ENCODE measurements at places on chromosomes 1 and 21.

GRCh38 chr1:85259912-85260274 is 431 bp upstream of the C1orf52 start:
- no peak for DNase-seq

- DNase-seq, result no peak
These were observed 55.9 kb downstream of the CNST start for GRCh38 chr1:246622035-246622652.

DNA sequence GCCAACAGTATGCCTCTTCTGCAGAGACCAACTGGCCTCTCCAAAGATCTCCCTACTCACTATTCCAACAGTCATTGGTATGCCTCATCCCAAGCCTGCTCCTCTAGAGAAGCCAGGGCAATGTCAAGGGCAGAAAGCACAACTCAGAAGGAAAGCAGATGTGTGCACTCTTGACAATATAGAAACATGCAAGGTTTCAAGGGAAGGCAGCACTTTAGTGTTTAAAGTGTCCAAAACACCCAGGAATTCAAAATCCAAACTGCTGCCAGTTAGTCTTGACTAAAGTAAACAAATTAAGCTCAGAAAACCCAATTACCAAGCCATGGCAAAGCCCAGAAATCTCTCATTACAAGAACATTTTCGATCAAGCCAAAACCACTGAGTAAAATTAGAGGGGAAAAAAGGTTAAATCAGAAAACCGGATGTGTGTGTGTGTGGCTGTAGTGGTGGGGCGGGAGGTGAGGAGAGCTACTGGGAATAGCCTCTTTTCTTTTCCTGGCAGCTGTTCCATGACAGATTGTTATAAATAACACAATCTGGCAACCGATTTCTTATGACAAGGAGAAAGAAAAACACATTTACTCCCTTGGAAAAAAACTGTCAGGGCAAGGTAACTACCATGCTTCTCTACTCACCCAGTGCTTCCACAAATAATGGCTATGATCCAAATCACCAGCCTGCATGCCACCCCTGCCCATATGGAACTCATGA is 39.2 kb downstream of the EIF2B3 start:
- no peak for DNase-seq

- no peak for DNase-seq
These were observed 586.9 kb downstream of the AGBL4 start for GRCh38 chr1:49436865-49437264.

- DNase-seq, result no peak
These were observed 421.5 kb downstream of the KIF26B start for GRCh38 chr1:245576323-245576722.

DNA sequence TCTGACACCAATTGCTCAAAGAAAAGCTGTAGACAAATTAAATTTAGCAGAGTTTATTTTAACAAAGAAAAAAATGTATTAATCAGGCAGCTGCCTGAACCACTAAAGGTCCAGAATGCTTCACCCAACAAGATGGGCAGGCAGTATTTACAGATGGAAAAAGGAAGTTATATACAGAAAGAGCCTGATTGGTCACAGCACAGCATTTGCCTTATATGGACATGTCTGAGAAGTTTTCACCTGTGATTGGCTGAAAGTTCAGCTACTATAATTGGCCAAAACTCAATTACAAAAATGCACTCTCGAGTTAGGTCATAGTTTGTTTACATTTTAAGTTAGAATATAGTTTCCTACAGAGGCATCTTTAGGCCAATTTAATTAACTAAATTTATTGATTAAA is 15.1 kb upstream of the FMO1 start:
- DNase-seq, result no peak

All from inflammatory macrophage treated with lipopolysaccharide for 4 hours (primary cell).